ENCODE measurements at places on chromosomes 3 and 15.
A peak's percentile ranks its signal among the peaks of the same experiment; 100 is the strongest.

- no peak for DNase-seq
These were observed 118.8 kb downstream of the ECT2 start for GRCh38 chr3:172869368-172869771.

- peak; percentile 63 for DNase-seq
These were observed 16.7 kb downstream of the BLOC1S6 start for GRCh38 chr15:45603881-45604280.

DNA sequence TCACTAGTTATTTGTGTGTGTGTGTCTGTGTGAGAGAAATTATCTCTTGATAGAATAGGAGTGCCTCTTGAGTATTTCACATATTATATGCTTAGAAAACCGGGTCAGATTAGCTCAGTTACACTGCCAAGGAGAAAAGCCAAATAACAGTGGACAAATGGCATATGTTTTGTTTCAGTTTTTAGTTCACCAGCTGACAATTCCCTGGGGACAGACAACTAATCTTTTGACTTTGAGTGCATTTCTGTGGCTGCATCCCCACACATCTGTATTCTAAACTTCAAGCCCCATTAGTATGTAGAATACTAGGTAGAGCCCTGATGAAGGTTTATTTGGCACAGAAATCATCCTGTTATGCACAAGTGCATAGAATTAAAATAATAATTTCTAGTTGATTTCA, 227.7 kb upstream of the CNTN3 start:
- DNase-seq: no peak

GRCh38 chr3:59766200-59766872, 716.5 kb upstream of the CFAP20DC start:
- no peak for DNase-seq

DNA sequence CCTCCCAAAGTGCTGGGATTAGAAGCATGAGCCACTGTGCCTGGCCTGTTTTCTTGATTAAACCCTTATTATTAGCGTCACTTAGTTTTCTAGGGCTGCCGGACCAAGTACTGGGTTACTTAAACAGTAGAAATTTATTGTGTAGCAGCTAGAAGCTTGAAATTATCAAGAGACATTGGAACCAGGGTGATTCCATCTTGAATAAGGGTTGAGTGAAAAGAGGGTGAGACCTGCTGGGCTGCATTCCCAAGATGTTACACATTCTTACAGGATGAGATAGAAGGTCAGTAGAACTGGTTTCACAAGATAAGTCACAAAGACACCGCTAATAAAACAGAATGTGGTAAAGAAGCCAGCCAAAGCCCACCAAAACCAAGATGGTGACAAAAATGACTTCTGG, 18.6 kb upstream of the FSTL1 start:
- DNase-seq: no peak

DNA sequence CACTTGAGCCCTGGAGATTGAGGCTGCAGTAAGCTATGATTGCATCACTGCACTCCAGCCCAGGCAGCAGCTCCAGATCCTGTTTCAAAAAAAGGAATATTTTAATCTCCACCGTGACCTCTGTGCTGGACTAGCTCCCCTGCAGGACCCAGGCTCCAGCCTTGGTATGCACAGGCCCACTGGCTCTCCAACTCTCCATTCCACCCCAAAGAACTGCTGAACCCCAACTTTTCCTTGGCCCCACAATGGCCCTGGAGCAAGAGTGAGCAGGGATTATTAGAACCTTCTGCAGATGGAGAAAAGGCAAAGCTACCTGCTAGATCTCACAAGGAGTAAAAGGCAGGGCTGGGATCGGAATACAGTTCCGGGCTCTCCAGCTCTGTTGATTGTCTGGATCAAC, 32.8 kb upstream of the SFMBT1 start:
- no peak for DNase-seq

Measured in inflammatory macrophage treated with lipopolysaccharide for 4 hours (primary cell).